ENCODE measurements at places on chromosomes 6 and 20. TPM values are rescaled to one million over a fixed set of nuclear protein-coding genes. Genes with fewer than 3 reads are reported as not detected.

Gene SPDEF
- 0.15 TPM for total RNA-seq

Gene RPN2
- total RNA-seq, result 236 TPM

Gene GHRH
- not detected for total RNA-seq

Gene TFAP2D
- total RNA-seq, result not detected

Gene CRISP2
- not detected for total RNA-seq

Gene CCN6
- not detected for total RNA-seq

Gene OPRL1
- total RNA-seq, result 0.52 TPM

Gene DTD1
- total RNA-seq, result 72.1 TPM

Gene STMND1
- total RNA-seq, result not detected

Gene DIDO1
- total RNA-seq, result 83.2 TPM

Gene ARMH2
- not detected for total RNA-seq

Gene XKR7
- total RNA-seq, result 1.8 TPM

Gene SIRPB1
- total RNA-seq, result 0.54 TPM

Gene PRKN
- total RNA-seq, result 0.13 TPM

Gene SLC17A2
- not detected for total RNA-seq

Gene ASCC3
- total RNA-seq, result 77.8 TPM

Gene DPPA5
- total RNA-seq, result 1.5 TPM

Gene SLC13A3
- 9.8 TPM for total RNA-seq

Gene TBXT
- 0.25 TPM for total RNA-seq

Gene F13A1
- total RNA-seq, result 1.5 TPM

Gene ADGRG6
- total RNA-seq, result 4.2 TPM

Gene KCNQ2
- 88.6 TPM for total RNA-seq

Gene SAMD5
- total RNA-seq, result 0.08 TPM

Gene BTN1A1
- total RNA-seq, result 0.28 TPM

Gene KCNG1
- total RNA-seq, result 16.0 TPM

Gene CBLN4
- total RNA-seq, result 0.10 TPM

Gene DDAH2
- 53.3 TPM for total RNA-seq

Gene GPR6
- 0.37 TPM for total RNA-seq

Gene SAMHD1
- total RNA-seq, result 37.1 TPM

Gene SYNCRIP
- total RNA-seq, result 206 TPM

Gene ZNF165
- 10.2 TPM for total RNA-seq

Gene DEF6
- 4.5 TPM for total RNA-seq

Gene C20orf204
- total RNA-seq, result 0.61 TPM

Gene CTCFL
- 0.82 TPM for total RNA-seq

Gene CTSA
- total RNA-seq, result 52.5 TPM

Gene HLA-DPA1
- 6.2 TPM for total RNA-seq

Gene LKAAEAR1
- total RNA-seq, result 0.41 TPM

Gene SHLD1
- total RNA-seq, result 4.2 TPM

Gene OOEP
- total RNA-seq, result not detected

Gene TENT5A
- total RNA-seq, result 2.9 TPM

Gene MAS1
- total RNA-seq, result not detected

Gene REM1
- total RNA-seq, result not detected

Gene CST8
- total RNA-seq, result not detected

Gene COL19A1
- total RNA-seq, result not detected

Gene CD109
- total RNA-seq, result 4.9 TPM

Gene COL11A2
- 3.5 TPM for total RNA-seq

Gene NOX3
- total RNA-seq, result not detected

Gene ENPP4
- 4.4 TPM for total RNA-seq

Gene KHDC1L
- not detected for total RNA-seq

Gene TSBP1
- total RNA-seq, result not detected

Gene TPMT
- total RNA-seq, result 17.2 TPM

Gene SIRPD
- total RNA-seq, result not detected

Gene DNAJC5
- 32.8 TPM for total RNA-seq

Gene NKAIN2
- total RNA-seq, result 0.34 TPM

Gene TINAG
- total RNA-seq, result not detected

Gene OVOL2
- total RNA-seq, result 11.4 TPM

Measured in H1 (cell line).